Liver (tissue), 10 donors: ENCODE measurements at places on chromosomes 6 and 20. TPM values are rescaled to one million over a fixed set of nuclear protein-coding genes. Genes with fewer than 3 reads are reported as not detected.

The PTPN1 gene
- total RNA-seq: 9.5 TPM

The RTF2 gene
- 29.0 TPM for total RNA-seq

DNA sequence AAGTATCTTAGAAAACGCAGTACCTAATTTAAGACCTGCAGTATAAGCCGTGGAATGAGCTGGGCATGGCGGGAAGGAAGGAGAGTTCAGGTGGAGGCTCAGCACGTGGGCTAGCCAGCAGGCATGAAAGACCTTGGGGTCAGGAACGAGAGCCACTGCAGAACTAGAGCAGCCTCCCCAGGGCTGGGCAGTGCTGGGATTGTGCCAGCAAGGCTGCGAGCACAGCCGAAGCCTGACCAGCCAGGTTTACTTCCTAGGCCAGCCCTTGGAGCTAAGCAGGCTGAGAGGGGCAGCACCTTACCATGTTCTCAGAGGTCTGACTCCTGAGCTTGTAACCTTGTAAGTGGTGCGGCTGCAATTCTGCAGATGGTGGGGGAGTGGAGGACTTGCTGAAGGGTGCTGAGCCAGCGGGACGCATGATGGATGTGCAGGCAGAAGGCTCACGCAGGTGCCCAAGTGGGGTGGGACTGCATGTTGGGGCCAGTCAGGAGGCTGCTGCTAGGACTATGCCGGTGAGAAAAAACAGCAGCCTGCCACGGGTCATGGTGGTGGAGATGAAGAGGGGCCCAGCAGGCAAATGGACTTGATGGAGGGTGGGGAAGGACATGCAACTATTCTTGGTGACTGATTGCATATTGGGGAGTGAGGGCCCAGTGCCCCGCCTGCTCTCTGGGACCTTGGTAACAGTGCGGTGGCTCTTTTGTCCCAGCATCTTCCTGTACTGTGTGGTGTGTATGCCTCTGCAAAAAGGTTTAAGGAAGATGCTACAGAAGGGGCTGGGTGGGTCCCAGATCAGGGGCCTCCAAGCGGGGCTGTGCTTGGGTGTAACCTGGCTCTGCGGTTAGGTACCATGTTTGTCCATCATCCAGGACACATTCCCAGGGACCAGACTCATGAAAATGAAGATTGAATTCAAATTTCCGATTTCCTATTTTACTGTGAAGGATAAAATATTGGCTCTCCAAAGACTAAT is 37.6 kb upstream of the IRF4 start:
- no peak for DNase-seq
- no peaks in the 10 kb centered on the region for H3K27me3 ChIP-seq
- no peak overlapping the region for H3K4me3 ChIP-seq
- H3K36me3 ChIP-seq: peaks cover 2% of the 10 kb centered on the region
- no peak overlapping the region for H3K27ac ChIP-seq

DNA sequence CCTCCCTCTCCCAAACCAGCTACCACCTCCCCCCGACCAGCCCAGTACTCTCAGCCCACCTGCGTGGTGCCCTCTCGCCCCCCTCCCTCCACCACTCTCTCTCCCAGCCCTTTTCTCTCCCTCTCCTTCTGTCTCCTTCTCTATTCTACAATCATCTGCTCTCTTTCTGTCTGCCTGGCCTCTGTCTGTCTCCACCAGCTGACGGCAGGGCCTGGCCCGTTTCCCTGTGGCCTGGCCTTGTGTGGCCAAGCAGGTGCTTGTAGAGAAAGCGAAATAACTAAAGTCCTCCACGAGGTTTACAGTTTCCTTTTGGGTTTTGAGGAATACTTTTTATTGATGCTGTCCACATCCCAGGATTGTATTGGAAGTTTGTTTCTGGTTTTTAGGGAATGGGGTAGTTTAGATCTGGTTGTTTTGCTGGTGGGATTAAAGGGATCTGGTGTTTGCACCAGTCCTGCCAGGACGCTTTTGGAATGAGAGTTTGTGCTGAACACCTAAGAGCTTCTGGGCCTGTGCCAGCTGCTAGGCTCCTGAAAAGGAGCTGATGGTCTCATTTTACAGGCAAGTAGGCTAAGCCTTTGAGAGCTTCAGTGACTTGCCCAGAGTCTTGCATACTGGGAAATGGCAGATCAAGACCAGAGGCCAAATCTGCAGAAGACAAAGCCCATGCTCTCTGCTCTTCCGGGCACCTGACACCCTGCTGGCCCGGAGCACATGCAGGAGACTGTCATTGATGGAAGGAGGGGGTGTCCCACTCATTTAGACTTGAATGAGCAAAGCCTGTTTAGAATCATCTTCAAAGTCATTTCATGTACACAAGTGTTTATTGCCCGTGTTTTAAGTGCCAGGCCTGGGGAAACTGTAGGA is 161.7 kb downstream of the SYCP2 start:
- no peaks in the 10 kb centered on the region for H3K27me3 ChIP-seq
- H3K4me3 ChIP-seq: no peak overlapping the region
- H3K36me3 ChIP-seq: no peaks in the 10 kb centered on the region
- no peaks in the 10 kb centered on the region for H3K4me1 ChIP-seq
- no peak for DNase-seq

DNA sequence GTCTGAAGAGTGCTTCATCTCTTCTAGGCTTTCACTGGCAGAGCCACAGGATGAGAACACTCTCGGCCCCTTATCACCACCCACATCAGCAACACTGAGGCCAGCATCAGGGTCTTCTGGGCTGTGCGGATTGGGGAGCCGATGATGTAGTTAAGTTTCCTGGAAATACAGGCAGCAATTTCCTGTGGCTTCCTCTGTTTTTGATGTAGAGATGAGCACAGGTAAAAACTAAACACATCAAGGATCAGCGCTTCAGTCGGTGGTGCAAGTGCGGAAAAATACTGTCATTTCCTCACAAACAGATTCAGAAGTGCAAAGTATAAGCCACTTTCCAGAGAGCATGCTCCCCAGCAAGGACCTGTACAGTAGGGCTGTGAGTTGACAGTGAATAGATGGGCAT is 62.6 kb downstream of the BACH2 start:
- H3K27ac ChIP-seq: no peak overlapping the region
- no peaks in the 10 kb centered on the region for H3K27me3 ChIP-seq
- H3K4me1 ChIP-seq: no peaks in the 10 kb centered on the region
- no peak for DNase-seq
- no peak overlapping the region for H3K4me3 ChIP-seq

The DOK5 gene
- total RNA-seq: 0.08 TPM

DNA sequence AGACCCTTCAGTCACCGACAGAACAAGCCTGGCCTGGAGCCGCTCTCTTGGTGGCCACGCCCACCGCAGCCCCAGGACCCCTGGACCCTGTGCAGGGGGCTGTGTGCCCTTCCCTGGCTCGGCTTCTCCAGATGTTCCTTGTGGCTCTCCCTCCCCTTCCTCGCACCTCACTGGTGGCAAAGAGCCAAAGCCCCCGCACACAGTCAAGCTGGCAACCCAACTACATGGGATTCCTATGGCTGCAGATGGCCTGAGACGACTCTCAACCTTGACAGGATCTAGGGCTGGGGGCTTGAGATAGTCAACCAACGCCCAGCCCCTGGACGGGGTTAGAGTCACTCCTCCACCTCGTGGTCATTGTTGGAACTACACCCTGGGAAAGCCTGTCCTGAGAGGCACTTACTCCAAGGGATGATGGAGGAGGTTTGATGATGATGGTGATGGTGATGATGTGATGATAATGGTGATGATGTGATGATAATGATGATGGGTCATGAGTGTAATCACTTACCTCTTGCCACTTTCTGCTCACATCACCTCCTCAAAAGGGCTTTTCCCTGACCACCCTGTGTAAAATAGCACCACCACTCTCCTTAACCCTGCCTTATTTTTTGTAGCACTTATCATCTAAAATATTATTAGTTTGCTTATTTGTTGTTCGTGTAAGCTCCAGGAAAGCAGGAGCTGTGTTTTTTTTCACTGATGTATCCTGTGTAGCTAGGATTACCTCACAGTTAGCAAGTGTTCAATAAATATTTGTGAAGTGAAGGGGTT is 278.4 kb downstream of the LRFN2 start:
- no peaks in the 10 kb centered on the region for H3K27me3 ChIP-seq
- no peak overlapping the region for H3K27ac ChIP-seq
- H3K4me3 ChIP-seq: no peak overlapping the region
- H3K4me1 ChIP-seq: no peaks in the 10 kb centered on the region
- no peaks in the 10 kb centered on the region for H3K36me3 ChIP-seq

The FOXA2 gene
- 10.6 TPM for total RNA-seq

DNA sequence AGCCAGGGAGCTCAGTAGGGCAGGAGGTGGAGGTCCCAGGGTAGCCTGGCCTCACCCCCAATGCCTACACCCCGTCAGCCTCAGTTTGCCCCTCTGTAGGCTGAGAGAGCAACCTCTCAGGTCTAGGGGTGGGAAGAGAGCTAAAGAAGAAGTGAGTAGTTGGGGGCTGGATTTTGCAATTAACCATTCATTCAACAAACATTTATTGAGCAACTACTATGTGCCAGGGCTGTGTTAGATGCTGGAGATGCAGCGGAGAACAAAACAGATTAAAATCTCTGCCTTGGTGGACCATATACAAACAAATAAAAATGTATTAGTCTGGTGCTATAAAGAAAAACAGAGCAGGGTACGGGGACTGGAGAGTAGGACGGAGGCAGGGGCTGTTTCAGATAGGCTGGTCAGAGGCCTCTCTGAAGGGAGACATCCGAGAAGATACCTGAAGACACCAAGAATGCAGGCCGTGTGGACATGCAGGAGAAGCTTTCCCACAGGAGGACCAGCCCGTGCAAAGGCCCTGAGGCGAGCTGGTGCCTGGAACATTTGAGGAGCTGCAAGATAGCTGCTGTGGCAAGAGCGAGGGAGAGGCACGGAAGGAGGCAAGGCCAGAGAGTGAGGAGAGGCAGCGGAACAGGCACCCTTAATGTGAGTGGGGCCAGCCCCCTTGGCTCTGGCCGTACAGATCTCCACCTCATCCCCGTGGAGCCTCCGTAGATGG is 60.3 kb downstream of the GRM4 start:
- no peaks in the 10 kb centered on the region for H3K36me3 ChIP-seq
- H3K27me3 ChIP-seq: no peaks in the 10 kb centered on the region
- no peak overlapping the region for H3K27ac ChIP-seq
- no peak for DNase-seq
- no peaks in the 10 kb centered on the region for H3K4me1 ChIP-seq

DNA sequence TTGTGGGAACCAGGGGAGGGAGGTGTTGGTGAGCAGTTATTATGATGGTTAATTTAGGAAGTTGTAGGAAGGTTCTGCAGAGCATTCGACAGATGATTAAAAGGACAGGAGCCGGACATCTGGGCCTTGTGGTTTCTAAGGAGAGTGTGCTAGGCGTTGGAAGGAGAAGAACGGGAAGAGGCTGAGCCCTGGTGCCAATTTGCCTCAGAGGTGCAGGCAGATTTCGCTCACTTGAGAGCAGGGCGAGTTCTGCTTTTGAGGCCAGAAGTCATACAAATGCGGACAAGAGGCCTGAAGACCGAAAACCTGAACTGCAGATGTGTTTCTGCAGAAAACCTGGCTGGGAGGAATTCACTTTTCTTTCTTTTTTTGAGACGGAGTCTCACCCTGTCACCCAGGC is 30.5 kb upstream of the RPS6KA2 start:
- H3K27me3 ChIP-seq: no peaks in the 10 kb centered on the region
- H3K36me3 ChIP-seq: no peaks in the 10 kb centered on the region
- H3K27ac ChIP-seq: no peak overlapping the region
- H3K4me3 ChIP-seq: no peak overlapping the region
- no peak for DNase-seq

GRCh38 chr20:50850721-50851286 is 55.9 kb downstream of the BCAS4 start:
- no peak for DNase-seq
- H3K36me3 ChIP-seq: no peaks in the 10 kb centered on the region
- no peak overlapping the region for H3K27ac ChIP-seq
- no peak overlapping the region for H3K4me3 ChIP-seq
- peaks cover 29% of the 10 kb centered on the region for H3K4me1 ChIP-seq
